ENCODE measurements at places on chromosomes 12 and 14. TPM values are rescaled to one million over a fixed set of nuclear protein-coding genes. Genes with fewer than 3 reads are reported as not detected.

TMEM63C gene
- total RNA-seq = 1.6 TPM

IL31 gene
- 5.5 TPM for total RNA-seq

KRT72 gene
- not detected for total RNA-seq

GPRC5D gene
- not detected for total RNA-seq

ERP27 gene
- 2.3 TPM for total RNA-seq

NANOG gene
- not detected for total RNA-seq

IRAK3 gene
- total RNA-seq = 3.2 TPM

CLSTN3 gene
- 50.8 TPM for total RNA-seq

C12orf50 gene
- total RNA-seq = 0.07 TPM
